Activated naive CD8-positive, alpha-beta T cell treated with anti-CD3 and anti-CD28 coated beads, Interleukin-2, amount 50 U/mL, for 16 hours (primary cell): ENCODE measurements at places on chromosomes 1 and 21.

- DNase-seq = no peak
Observed at GRCh38 chr1:16938351-16939321, 16.9 kb downstream of the CROCC start.

DNA sequence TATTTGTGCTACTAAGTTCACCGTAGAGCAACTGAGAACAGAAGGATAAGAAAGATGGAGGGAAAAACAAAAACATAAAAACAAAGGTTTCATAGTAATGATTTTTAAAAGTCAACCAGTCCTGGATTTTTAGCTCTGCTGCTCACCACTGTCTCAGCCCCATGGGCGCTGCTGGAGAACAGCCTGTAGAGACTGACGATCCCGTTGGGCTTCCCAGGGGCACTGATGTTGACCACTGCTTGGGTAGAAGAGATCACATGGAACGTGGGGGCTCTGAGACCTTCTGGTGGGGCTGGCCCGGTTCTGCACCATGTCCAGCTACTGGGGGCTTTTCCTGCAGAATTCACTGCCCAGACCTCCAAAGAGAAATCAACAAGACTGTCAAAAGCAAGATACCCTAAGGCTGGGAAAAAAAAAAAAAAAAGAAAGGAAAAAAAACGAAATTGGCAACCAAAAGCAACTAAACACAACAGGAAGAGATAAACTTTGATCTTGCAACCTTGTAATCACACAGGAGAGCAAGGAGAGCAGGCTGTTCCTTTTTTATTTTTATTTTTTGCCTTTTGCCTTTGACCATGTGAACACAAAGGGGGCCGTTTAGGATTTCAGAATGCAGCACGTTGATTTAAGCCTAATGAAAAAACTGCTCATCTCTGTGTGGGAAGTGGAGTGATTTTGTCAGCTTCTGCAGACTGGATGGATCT lies 83.5 kb downstream of the KCTD3 start:
- DNase-seq = no peak

- no peak for DNase-seq
Observed at GRCh38 chr21:39029086-39029755, 154.0 kb downstream of the PSMG1 start.

DNA sequence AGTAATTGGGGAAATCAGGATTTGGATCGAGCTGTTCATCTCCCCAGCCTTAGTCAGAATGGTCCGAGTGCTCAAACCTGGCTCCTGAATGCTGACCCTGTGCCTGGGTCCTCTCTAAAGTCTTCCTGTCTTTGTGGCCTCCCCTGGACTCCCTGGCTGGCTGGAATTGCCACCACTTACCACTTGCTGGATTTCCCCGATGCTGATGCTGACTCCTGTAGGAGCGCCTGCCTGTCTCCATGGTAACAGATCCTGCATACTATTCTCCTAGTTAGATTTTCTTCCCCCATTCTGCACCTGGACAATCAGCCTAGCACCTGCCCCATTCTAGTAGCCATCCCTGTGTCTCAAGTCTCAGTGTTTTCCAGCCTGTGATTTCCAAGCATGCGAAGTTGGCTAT lies 382.2 kb upstream of the ESRRG start:
- no peak for DNase-seq

DNA sequence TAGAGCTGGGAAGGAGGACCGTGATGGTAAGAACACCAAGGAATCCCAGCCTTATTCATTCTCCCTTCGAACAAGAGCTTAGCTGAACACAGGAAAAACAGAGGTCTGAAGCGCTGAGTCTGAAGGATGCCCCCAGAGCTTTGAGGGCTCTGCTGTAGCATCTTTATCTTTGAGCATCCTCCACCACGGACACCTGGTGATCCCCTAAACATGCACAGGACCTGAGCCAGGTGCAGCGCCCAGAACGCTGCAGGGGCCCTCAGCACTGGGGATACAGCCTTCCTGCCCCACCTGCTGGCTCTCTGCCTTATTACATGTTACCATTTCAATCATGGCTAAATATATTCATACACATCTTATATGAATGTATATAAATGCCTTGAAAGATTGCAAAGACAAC lies 7.7 kb upstream of the GPATCH4 start:
- no peak for DNase-seq

DNA sequence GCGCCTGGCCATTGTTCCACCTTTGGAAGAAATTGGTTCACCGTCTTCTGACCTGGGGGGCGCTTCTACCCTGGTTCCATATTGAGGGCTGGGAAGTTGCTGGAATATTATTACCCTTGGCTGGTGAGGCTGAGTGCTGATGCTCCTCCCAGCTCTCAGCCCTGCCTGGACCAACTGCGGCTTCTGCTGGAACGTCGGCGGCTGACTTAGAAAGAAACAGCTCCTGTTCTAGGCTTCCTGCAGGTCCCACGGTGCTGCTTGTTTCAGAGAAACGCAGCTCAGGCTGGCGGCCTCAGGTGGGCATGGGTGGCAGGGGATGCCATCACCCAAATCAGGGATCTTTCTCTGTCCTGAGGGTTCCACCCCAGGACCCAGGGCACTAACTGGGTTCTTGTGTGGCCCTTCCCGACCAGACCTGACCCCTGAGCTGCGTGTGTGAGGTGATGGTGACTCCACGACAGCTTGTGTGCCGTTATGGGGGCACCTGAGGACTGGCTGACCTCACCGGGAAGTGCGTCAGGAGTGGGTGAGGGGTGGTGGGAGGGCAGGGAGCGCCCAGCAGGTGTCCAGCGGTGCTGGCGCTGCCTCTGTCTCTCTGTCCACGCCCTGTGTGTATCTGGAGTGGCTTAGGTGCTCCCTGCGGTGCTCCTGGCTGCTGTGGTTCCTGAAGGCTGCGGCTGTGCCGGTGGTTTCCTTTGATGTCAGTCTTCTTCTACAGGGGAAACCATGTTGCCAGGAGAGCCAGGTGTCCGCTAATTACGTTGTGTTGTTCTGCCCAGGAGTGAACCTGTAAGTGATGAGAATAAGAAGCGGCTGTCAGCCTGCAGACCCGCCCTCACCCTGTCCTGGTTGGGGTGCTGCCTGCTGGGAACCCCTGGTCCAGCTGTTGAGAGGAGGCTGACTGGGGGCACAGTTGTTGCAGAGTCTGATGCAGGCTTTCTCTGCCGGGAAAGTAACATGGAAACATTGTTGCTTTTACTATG lies 8.9 kb downstream of the SKI start:
- no peak for DNase-seq

DNA sequence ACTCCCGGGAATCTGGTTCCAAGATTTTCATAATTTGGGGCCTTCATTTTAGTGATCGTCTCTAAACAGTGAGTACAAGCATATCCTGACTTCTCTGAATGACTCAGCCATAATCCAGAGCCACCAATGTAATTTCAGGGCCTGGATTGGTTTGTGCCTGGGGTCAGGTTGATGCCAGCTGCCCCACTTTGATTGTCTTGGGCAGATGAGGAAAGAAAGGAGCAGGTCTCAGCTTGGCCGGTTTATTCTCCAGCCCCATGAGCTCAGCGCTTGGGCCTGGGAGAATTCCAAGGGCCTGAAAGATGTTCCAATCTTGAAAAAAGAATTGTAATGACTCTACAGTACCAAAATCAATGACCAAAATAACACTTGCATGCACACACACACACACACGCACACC lies 71.2 kb upstream of the ECE1 start:
- no peak for DNase-seq

- no peak for DNase-seq
Observed at GRCh38 chr1:105359457-105359856, 1609.8 kb downstream of the AMY1C start.

- DNase-seq = no peak
Observed at GRCh38 chr1:17539477-17540254, at the start of gene ARHGEF10L. ARHGEF10L (plus strand) TSS chr1:17539698; CDS start chr1:17580596, 40,898 bp downstream.

DNA sequence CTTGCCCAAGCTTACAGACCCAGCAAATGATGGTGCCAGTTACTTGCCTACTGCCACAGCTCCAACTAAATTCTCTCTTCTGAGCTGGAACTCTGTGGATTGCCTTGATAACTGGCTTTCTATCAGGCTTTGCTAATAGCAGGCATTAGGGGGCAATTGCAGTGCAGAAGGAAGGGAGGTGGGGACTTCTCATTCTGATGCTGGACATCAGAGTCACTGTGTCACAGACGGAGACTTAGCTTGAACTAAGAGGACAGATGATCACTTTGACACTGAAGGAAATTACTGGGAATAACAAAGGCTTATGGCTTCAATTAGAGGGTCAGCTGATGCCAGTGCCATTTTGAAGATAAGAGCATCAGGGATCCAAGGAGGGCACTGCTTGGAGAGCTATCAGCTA lies 114.5 kb downstream of the DDX20 start:
- no peak for DNase-seq

- no peak for DNase-seq
Observed at GRCh38 chr1:60747353-60747752, 335.0 kb upstream of the NFIA start.

DNA sequence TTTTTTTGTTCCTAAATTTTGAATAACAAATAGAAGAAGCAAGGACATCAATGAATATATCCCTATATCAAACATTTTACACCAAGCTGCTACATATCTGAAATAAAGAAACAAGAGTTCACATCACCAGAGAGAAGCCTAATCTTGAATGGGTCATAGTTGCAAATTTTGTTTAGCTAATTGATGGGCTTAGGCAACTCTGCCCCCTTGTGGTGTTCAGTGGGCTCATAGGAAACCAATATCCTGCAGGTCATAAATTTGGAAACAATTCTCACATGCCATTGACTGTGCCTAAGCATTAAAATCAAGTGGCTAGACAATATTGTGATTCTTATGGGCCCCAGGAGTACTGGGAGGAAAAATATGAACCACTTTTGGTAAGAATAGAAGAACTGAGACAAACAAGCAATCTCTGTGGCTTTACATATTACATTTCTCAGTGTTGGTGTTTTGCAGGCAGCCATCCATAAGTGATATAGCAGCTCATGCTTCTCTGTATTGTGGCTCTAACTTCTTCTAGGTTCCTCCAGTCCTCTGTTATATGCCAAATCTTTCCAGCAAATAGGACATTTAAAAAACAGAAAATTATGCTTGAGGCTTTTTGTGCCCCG lies 1262.8 kb upstream of the PRMT6 start:
- DNase-seq = no peak

DNA sequence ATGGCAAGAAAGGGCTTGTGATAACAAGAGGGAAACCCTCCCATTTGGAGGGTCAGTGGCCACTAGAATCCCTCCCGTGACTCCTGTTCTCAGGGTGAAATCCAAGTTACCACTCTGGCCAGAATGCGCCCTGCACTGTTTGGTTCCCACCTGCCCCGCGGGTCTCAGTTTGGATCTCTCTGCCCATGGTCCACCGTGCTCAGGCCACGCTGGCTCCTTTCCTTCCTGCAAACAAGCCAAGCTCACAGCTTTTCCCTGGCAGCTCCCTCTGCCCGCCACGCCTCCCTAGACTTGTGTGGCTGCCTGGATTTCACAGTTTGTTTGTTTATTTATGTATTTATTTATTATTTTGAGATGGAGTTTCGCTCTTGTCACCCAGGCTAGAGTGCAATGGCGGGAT lies 179.5 kb upstream of the VAMP3 start:
- no peak for DNase-seq

GRCh38 chr21:44377922-44378645 lies 24.7 kb downstream of the TRPM2 start:
- no peak for DNase-seq

GRCh38 chr1:215473943-215474342 lies 93.2 kb upstream of the KCTD3 start:
- DNase-seq = no peak

- DNase-seq = no peak
Observed at GRCh38 chr1:205922314-205922713, 20.9 kb downstream of the SLC26A9 start.

DNA sequence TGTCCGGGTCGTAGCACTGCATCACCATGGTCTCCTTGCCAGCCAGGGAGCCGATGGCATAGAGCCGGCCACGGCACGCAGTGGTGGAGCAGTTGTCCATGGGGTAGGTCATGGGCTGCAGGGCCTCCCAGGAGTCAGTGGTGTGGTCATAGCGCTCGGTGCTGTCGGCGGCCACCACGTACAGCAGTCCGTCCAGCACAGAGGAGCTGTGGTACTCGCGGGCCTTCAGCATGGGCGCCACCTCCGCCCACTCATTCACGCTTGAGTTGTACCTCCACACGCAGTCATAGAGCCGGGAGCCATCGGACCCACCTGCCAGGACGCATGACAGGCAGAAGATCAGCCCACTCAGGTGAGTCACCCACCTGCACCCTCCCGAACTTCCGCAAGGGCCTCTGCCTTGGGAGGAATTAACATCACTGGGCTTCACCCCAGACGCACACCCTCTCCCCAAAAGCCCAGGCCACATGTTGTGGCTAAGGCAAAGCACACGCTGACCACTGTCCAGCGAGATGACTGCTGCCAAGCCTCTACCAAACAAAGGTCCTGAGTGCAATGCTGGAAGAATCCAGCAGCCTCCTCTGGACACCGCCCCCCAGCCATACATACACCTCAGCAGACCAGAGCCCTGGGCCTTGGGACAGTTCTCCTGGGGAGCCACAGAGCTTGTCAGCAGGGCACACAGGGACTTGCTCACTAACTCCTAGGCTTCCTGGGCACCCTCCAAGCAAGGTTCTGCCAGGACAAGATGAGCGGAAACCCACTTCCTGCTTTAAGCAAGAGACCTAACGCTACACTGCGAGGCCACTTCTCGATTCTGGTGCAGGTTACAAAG lies 3.3 kb downstream of the KLHL21 start:
- peak; percentile 29 for DNase-seq

GRCh38 chr1:3790500-3790923 lies 5.8 kb downstream of the LRRC47 start:
- DNase-seq = no peak

DNA sequence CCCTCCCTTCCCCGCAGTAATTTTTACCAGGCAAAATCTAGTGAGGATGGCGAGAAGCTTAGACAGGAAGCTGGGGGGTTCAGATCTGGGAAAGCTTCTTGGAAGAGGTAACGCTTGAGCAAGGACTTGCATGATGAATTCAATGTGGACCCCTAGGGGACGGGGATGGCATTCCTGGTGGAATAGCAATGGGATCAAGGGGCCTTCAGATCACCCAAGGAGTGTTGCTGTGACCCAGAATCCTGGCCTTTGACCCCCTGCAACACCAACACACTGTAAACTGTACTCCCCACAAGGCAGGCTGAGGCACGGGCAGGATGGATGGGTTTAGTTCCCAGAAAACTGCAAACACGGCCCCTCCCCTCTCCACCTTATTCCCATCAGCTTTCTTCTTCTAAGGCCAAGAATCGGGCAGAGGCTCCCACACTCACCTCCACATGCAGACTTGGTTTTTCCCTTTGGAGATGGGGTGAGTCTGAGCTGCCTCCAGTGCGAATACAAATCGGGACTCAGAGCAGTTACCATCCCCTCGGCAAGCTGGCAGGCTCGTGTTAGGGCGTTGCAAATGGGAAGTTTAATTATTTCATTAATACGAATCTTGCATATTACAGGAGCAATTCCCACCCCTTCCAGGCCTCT lies 20.1 kb downstream of the DISP3 start:
- DNase-seq = no peak

- DNase-seq = no peak
Observed at GRCh38 chr1:66415866-66416265, 118.1 kb upstream of the SGIP1 start.

- no peak for DNase-seq
Observed at GRCh38 chr1:116984406-116985160, 17.0 kb upstream of the CD101 start.

- DNase-seq = no peak
Observed at GRCh38 chr1:30702823-30703222, 20.6 kb downstream of the MATN1 start.

- DNase-seq = no peak
Observed at GRCh38 chr1:81349194-81349965, 451.4 kb upstream of the ADGRL2 start.
